IPS-NIHi11 (cell line): ENCODE measurements at places on chromosomes 6 and 20.

DNA sequence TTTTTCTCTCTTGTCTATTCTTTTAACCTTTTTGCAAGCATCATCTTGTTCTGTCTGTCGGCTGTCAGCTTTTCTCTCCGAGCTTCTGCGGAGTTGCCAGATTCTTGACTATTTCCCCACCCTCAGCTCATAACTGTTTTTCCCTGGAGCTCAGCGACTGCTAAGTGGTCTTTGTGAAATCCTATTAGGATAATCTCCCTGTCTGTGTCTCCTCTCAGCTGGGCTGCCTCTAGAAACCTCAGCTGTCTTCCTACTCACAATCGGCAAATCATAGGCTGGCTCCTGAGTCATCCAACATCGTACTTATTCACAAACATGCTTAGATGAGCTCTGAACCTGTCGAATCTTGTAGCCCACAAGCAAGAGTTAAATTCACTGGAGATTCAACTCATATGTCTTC is 332.3 kb downstream of the PTPRT start:
- DNase-seq: no peak

DNA sequence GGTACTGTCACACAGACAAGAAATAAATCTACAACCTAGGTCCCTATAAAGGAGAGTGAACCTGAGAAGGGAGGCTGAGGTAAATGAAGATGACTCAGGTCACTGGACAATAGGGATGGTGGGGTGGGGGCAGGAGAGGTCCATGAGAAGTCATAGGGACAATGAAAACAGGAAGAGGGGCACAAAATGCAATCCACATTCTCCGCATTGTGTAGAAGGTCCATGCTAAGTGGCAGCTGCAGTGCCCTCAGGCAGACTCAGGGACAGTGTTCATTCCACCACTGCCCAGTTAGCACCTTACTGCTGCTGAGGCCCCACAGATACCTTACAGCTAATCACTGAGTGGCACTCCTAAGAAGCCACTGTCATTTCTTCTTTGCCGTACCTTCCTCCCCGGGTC is 156.8 kb downstream of the RCAN2 start:
- DNase-seq: no peak

DNA sequence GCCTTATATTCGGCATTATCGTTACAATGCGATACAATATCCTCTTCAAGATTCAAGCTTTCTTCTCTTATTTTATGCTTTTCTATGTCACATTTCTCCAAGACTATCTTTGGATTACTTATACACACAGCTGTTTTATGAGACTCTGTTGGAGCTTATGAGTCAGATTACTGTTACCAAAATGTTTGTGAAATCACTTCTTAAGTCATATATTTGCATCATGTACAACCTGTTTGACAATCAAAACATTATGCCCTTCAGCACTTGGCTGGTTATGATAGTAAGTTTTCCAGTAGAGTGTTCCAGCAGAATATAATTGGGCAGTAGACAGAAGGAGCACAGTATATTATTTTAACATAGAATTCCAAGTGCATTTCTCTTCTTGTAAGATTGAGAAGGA is 35.2 kb downstream of the BMP6 start:
- DNase-seq: no peak

GRCh38 chr6:6659600-6660327 is 71.2 kb downstream of the LY86 start:
- DNase-seq: no peak

DNA sequence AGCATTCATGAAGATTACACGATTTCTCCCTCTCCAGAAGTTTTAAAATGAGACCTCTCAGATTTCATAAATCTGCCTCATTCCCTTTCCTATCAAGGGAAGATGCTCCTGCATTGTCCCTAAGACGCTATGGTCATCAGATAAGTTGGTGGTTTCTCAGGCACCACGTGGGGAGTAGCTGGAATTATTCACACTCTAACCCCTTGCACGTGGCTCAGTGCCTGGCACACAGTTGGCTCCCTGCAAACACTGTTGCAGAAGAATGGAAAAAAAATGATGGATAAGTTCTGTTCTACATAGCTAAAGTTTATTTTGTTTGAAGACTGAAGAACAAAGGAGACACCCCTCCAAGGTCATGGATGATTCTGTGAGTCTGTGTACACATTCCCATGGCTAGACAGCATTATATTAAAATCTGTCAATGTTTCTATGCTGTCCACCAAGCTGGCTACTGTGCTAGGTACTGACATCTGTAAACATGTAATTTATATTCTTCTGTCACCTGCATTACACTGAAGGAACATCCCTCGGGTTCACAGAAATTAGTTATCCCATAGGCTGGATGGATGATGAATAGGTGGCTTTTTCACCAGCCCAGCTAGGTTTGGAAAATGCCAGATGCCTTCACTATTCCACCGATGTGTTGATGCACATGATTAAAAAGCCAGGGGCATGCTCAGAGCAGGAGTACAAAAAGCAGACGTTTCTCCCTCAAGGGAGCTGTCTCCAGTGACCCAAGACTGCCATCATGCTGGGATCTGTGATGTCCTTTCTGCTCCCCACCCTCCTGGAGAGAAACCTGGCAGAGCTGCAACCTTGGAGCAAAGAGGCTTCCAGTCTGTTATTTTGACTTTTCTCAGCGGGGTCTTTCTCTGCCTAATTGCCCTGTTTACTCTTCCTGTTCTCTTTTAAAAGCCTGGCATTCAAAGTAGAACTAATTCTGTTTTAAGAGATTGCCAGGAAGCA is 610.5 kb downstream of the UTRN start:
- DNase-seq: no peak

GRCh38 chr6:107956181-107956580 is 1.8 kb downstream of the SEC63 start:
- no peak for DNase-seq

- DNase-seq: no peak
These were observed 1104.6 kb upstream of the MAP3K7 start for GRCh38 chr6:91691449-91691848.

DNA sequence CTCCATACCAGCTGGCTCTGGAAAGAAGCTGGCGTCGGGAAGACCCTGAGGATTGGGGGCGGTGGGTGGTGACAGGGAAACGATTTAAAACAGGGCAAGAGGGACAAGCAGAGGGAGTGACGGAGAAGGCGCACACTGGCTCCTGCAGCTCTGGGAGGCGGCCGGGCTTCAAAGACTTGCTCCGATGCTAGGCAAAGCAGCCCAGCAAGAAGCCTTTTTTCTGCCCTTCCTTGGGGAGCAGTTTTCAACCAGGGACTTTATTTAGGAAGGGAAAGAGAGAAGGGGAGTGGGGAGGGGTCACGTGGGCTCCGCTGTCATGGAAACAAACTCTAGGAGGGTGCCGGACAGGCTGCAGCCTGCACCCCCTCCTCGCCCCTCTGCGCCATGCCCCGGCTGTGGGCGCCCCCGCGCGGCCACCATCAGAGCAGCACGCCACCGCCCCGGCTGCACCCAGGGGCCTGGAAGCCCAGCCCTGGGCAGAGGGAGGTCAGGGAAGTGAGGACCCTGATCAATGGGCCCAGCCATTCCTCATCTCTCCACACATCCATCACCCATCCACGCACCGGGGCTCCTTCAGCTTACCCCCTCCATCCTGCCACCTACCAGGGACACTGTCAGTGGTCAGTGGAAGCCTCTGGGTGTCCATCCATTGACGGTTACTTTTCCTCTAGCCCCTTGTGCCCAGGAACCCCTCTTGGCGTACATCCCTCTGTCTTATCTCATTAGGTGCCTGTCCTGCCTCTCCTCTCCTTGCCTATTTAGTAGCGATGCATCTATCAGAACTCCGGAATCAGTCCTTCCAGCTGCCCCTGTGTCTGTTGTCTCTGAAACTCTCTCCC is 66.6 kb upstream of the CCDC167 start:
- DNase-seq: peak; percentile 93

DNA sequence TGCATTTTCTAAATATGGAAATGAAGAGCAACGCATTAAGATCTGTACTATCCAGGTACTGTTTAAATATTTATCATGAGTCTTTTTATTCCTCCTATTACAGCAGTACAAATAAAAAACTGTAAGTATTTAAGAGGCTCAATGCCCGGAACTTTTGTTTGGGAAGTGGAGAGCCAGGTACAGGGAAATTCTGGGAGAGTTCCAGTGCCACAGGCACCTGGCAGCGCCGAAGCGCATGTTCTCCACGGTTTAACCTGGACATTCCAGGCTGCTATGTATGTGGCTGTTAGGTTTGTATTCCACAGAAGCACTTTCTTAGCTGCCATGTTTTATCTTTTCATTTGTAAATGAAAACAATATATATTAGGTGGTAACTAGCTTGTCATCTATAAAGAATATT is 81.7 kb downstream of the PREP start:
- no peak for DNase-seq

GRCh38 chr20:34542439-34542838 is 16.1 kb upstream of the MAP1LC3A start:
- DNase-seq: no peak

GRCh38 chr20:19047951-19048296 is 164.5 kb upstream of the SLC24A3 start:
- DNase-seq: no peak

GRCh38 chr6:151911401-151911800 is 103.9 kb downstream of the ESR1 start:
- no peak for DNase-seq

GRCh38 chr6:110329714-110330436 is 28.3 kb downstream of the METTL24 start:
- DNase-seq: no peak

DNA sequence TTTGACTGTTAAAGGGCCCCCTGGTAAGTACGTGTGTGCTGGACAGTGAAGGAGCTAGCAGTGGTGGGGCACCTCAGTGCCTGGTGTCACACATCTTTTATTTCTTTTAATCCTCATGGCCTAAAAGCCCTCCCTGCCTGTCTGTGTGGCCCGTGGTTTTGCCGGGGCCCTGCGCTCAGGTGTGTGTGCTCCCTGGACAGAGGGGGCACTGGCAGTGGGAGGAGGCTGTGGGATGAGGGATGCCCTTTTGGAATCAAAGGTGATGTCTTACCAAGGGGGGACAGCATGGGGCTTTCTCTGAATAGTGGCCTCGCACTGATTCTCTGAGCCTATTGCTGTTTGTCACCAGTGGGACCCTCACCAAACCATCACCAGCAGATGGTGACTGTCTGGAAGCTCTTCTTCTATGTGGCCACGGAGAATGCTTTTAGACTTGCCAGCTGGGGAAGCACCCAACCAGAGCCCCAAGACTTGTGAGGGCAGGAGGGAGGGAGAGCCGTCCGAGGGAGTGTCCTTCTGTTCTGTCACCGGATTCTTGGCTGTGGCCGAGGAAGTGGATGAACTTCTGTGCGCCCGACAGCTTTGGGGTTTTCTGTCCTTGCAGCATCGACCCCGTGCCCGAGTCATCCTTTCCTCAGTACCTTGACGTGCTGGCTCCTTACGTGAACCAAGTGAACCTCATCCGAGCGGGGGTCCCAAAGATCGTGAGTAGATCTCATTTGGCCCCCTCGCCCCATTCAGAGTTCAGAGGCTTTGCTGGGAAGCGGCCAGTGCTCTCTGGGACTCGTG is 18.1 kb downstream of the PNLDC1 start:
- no peak for DNase-seq

- no peak for DNase-seq
These were observed 498.3 kb upstream of the AGPAT4 start for GRCh38 chr6:161772176-161772575.

DNA sequence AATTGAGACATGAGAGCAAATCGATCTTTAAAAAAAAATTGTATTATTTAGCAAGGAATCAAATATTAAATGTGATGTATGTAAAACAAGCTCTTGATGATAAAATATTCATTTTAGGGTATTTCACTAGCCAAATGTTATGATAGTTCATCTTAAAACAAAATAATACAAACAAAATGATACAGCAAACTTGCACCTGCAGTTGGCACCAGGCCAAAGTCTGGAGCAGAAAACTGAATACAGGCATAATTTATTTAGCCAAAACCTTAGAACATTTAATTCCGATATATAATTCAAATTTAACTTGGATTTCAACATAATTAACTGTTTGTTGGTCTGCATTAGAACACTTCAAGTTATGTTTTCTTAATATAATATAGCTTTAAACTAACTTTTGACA is 60.9 kb downstream of the EPHA7 start:
- DNase-seq: no peak

DNA sequence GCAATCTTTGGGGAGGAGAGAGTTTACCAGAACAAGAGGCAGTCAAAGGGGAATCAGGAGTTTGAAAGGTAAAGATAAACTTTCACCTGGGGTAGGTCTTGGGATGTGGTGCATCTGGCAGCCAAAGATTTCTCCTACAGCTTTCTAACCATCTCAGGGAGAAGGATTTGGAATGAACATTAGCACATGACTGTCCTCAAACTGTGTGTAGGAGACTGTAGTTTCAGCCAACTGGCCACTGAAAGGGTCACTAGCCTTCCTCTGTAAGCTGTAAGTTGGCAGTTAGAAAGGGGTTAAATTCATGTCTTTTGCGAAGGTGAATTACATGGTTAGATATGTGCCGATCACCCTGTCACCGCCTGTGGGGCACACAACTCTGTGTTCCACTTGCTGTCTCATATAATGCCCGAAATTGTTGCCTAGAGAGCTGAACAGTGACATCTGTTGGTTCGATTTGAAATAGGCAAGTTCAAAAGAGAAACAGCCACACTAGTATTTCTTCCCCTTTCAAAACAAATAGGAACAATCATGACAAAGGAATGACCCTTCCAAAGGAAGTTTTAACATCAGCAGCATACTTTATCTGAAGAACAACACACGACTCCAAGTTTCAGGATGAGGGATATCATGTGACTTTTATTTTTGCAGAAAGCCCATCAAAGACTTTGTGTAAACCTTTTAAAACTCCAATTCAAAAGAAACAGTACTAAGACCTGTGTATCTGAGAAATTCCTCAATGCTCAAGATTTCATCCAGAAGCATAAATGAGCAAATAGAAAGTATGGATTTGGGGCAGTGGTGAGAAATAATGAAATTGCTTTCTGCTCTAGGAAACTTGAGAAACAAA is 1.1 kb upstream of the OPN5 start:
- DNase-seq: peak; percentile 72

DNA sequence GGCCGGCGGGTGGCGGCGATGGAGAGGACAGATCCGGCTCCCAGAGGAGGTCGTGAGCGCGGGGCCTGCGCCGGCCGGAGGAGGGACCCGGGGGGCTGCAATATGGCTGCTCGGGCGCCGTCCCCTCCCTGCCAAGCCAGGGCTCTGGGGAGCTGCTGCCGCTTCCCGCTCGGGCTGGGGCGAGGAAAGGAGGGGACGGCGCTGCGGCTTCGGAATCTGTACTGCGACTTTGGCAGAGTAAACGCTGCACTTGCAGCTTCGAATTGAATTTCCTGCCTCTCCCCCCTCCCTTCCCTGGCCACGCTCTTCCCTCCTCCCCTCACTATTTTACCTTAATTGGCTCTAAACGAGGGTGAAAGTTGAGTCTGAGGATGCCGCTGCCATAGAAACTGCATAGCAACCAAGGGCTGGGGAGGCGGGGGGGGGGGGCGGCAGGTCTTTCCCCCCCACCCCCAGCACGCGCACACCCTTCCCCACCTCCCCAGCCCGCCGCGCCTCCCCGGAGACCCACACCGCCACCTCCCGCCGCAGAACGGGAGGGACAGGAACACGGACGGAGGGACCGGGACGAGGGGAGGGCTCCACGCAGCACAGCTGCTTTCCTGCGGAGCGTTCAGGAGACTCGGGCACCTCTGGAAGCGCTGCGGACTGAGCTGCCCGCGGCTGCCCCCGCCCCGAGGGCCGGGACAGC is 93.9 kb downstream of the RNASET2 start:
- peak; percentile 76 for DNase-seq

DNA sequence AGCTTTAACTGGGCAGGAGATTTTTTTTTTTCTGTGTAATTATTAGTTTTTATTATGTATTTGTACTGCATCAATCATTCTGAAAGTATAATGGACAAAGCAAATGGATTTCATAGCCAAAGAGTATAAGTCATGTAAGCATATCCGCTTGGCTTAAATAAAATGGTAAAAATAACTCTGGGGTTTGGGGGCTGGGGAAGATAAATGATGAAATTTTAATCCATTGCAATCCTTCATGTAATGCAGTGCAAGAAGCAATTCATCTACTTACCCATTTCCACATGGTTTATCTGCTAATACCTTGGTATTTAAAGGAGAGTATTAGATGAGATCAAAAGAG is 781.4 kb downstream of the QKI start:
- no peak for DNase-seq
